ENCODE measurements at places on chromosomes 5 and 9.
A peak's percentile ranks its signal among the peaks of the same experiment; 100 is the strongest.

DNA sequence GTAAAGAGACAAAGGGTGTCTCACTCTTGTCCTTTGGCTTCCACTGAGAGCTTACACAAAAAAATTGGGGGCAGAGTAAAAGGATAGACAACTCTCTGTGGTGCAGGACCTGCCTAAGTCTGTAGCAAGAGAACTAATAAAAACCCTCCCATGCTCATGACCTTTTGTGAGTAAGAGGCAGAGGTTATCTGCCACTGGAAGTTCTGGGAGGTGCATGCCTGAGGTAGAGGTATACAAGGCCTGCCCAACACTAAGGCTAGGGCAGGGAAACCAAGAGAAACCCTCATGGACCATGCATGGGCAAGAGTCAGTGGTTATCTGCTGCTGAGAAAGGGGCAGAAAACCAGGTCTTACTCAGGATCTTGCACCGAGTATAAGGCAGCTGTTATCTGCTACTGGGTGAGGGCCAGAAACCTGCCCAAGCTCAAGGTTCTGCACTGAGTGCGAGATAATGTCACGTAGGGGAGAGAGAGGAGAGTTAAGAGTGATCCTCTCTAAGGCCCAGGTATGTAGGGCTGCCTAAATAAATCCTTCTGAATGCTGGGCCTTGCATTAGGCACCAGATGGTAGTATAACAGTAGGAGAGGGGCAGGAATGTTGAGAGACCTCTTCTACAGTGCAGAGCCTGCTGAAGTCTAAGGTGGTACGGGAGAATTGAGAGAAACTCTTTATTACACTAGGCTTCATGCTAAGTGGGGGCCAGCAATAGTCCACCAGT lies 143.4 kb downstream of the MACROH2A1 start:
- no peak for DNase-seq

- DNase-seq: no peak
Measured at GRCh38 chr9:113705928-113706519, 170.1 kb upstream of the ZNF618 start.

GRCh38 chr5:138832218-138832617 lies 42.9 kb downstream of the LRRTM2 start:
- DNase-seq: no peak

DNA sequence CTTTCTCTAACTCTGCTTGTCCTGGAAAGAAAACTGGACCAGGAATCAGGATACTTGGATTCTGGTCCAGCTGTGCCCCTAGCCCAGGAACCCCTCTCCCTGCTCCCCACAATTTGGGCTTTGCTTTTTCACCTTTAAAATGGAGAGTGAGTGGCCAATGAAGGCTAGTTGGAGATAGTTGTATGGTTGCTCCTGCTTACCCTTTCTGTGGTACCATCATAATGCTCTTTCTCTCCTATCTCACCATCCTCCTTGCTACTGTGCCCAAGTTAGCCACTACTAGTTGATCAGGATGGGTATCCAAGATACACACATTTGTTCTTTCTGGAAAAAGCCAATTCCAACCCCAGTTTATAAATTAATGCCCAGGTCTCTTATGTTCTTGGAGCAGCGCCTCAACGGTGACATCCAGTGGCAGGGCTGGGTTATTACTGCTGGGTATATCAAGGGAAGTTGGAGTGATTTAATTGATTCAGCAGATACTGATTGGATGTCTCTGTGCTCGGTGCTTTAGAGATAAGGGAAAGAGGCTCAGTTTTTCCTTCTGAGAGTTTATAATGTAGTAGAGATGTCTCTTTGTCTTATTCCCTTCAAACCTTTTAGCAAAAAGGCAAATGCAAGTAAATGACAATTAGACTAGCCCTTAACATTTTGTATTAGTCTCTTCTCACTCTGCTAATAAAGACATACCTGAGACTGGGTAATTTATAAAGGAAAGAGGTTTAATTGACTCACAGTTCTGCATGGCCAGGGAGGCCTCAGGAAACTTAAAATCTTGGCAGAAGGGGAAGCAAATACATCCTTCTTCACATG lies 38.5 kb downstream of the FAXDC2 start:
- peak; percentile 14 for DNase-seq

Data from activated naive CD4-positive, alpha-beta T cell (primary cell).